ENCODE measurements at places on chromosomes 6 and 20.

DNA sequence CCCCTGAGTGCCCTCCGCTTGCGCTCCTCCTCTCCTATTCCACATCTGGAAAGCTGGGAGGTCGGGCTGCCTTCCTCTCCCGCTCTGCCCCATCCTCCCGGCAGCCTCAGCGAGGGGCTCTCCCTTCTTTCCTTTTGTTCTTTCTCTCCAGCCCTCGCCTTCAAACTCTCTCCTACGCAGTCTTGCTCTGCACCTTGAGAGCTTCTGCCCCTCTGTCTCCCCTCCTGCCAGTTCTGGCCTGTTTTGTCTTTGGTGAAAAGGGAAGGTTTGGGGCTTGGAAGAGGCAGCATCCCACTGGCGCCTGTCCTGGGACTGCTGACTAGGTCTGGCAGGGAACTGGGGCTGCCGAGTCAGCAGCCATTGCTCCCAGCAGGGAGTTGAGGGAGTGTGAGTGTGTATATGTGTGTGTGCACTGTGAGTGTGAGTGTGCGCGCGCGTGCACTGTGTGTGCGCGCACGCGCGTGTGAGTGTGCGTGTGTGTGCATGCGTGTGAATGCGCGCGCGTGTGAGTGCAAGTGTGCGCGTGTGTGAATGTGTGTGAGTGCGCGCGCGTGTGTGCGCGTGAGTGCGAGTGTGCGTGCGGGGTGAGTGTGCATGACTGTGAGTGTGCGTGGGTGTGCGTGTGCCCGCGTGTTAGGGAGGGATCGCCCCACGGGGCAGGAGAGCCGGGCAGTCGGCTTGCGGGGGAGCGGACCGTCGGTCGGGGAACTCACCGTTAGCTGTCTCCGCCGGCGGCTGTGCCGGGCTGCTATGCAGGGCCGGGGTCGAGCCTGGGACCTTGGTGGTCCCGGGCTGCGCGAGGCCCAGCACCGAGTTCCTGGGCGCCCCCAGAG lies 523 bp downstream of the CPXM1 start:
- DNase-seq: peak; percentile 19

GRCh38 chr6:81875782-81876293 lies 123.4 kb upstream of the TENT5A start:
- DNase-seq: no peak

- no peak for DNase-seq
Observed at GRCh38 chr6:148628251-148628650, 118.6 kb upstream of the UST start.

DNA sequence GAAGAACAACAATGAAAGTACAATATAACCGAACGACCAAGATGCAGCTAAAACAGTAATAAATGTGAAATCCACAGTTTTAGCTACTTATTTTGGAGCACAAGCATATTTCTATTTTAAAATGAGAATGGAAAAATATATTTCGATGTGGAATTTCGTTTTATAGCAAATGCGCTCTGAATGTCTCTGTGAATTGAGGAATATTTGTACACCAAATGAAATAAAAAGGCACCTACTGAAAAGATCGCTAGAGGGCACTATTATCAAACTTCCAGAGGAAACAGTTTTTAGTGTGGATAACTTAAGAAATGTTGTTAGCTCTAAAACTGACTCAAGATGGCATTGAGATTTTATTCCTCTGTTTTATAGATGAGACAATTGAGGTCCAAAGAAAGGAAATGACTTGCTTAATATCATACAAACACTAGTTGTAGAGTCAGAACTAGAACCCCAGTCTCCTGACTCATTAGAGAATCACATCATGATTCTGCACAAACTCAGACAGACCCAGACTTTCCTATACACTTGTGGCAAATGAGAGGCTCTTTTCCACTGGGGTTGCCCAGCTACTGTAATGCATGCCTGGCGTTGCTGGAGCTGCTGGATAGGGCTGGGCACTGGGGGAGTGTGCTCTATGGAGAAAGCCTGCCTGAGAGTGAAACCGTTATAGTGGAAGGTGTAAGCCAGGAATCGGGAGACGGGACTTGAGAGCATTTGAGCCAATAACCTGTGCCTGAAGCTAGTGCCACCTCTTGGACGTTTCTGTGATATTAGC lies 51.9 kb downstream of the GCLC start:
- peak; percentile 89 for DNase-seq

DNA sequence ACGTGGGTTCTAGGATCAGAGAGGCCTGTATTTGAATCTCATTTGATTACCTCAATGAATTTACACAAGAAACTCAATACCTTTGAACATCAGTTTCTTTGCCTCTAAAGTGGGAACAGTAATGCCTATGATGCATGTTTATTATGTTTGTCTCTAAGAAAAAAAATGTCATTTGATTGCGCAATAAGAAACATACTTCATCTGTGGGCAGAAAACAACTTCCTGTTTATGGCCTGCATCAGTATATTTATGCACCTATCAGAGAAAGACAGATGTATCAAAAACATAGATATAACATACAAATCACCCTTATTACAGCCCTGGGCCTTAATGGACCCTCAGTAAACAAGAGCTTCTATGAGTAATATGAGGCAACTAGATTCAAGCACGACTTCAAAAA lies 516.4 kb upstream of the ARID1B start:
- no peak for DNase-seq

GRCh38 chr6:611928-612327 lies 45.0 kb downstream of the HUS1B start:
- no peak for DNase-seq

- DNase-seq: no peak
Observed at GRCh38 chr20:23088866-23089265, 2.7 kb upstream of the CD93 start.

GRCh38 chr20:31908016-31908415 lies 37.6 kb downstream of the TTLL9 start:
- no peak for DNase-seq

- no peak for DNase-seq
Observed at GRCh38 chr20:58103517-58103904, 124.9 kb downstream of the ANKRD60 start.

DNA sequence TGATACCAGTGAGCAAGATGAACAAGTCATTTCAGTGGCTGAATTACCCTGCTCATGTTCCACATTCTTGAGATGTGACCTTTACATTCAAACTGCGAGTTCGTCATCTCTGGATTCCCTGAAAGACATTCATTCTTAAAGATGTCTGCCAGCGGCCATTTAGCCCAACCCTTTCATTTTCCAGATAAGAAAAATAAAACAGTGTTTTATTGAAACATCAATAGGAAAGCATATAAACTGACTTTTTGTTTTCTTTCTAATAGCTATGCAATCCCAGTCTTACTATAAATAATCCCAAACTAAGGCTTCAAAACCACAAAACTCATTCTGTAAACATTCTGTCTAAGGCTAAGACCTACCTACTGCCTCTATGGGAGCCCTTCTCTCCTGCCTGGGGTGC lies 134.0 kb downstream of the SAMD5 start:
- no peak for DNase-seq

DNA sequence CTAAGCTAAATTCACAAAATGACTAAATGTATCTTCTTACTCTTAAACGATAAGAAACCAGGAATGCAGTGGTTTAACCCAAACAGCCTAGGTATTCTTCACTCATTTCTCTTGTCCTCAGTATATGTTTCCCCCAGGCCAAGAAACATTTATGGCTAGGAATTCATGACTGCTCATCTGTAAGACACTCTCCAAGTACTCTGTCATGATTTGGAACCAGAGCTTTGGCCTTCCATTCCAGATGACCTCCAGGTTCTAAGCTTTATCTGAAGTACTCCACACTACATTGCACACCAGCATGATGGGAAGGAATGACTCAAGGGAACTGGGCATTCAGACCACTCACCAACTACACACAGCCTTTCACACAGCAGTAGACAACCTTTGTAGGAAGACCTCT lies 29.3 kb downstream of the NT5E start:
- no peak for DNase-seq

DNA sequence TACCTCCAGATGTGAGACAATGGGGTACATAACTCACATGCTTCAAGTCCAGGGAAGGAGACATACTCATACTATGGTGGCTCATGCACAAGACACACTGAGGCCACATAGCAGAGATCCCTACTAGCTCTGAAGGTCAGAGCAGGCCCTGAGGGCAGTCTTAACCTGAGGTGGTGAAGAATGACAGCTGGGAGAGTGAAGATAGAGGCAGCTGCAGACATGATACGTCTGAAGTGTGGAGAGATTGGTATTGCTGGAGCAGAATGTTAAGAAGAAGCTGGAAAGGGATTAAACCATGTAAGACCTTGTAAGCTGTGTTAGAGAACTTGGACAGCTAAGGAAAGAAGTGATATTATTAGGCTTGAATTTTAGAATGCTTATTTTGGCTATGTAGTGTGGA lies 32.9 kb downstream of the PGM3 start:
- DNase-seq: no peak

- DNase-seq: no peak
Observed at GRCh38 chr20:53071833-53072232, 99.7 kb downstream of the TSHZ2 start.

DNA sequence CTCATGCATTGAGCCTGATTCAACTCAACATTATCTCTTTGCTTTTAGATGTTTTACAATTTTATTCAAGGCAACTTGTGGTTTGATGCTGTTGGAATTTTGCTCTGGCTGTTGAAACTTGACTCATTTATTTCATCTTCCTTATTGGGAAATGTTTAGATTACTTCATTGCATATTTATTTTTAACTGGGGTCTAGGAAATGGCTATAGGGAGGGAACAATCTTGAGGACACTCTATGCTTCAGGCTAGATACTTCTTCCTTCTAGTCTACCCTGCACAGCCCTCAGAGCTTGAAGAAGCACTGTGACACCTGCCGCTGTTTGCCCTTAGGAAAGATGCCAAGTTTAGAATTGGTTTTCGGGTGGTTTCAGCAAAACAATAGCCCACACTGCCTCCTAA lies 183.4 kb downstream of the ADGRG6 start:
- DNase-seq: no peak

DNA sequence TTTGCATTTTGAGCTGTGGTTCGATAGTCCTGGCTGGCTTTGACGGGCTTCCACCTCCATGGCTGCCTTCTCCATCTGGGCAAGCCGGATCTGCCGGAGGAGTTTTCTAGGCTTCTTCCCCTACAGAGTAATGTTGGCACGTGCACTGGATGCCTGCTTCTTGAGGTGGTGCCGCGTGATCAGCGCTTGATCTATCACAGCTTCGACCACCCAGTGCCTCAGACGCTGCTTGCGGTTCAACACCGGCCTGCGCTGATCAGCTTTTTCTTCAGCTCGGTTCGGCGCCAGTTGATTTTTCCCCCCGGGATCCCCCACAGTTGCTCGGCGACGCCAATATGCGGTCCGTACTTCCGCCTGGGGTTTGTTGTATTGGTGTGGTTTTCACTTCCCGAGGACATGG lies 23.5 kb downstream of the FBXO5 start:
- no peak for DNase-seq

DNA sequence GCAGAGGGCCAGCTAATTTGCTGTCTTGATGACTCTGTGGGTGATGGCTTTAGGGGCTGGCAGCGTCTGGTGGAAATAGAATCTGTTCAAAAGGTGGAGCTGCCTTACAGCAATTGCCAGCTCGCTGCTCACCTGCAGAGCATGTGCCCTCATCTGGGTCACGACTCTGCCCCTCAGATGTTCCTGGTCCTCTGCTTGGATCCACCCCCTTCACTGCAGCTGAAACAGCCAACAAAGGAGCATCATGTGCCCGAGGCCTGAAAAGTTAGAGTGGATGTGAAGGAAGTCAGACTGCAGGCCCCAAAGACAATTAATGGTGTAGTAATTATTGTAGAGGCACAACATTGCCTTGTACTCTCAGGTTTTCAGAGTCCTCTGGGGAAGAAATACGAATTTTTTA lies 19.9 kb downstream of the RREB1 start:
- no peak for DNase-seq

GRCh38 chr6:44042261-44042988 lies 84.8 kb downstream of the MRPL14 start:
- DNase-seq: no peak

DNA sequence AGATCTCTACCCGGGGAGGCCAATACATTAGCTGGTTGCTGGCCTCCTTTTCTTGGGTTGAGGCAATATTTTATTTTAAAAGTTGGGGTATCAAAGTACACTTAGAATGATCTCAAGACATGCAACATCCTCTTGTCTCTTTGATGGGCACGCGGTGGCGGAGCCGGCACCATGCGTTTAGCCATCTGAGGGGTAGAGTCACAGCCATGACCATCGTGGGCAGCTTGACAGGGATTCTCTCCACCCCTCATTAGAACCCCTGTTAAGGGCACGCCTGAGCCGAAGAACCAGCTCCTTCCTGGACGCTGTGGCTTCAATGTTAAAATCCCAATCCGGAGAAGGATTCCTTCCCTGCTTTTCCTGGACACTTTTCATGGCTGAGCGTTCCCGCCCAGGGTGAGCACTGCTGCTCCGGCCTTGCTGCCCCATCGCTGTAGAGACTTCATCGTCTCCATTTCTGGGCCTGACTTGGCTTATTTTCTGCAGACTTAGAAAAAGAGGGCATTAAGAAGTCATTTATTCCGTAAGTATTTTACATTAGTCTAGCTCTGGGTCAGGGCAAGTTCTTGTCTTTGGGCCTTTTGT lies 142.7 kb upstream of the CDH4 start:
- no peak for DNase-seq

GRCh38 chr6:11093626-11094410 lies at the start of gene SMIM13:
SMIM13 (plus strand) TSS chr6:11093834; CDS start chr6:11094314, 480 bp downstream.
- peak; percentile 90 for DNase-seq

Data from KG1 (cell line).